Effector memory CD4-positive, alpha-beta T cell (primary cell): ENCODE measurements at places on chromosomes 1 and 21.

- no peaks in the 10 kb centered on the region for H3K4me1 ChIP-seq
- H3K36me3 ChIP-seq = no peaks in the 10 kb centered on the region
- no peaks in the 10 kb centered on the region for H3K27me3 ChIP-seq
- H3K27ac ChIP-seq = no peak overlapping the region
Measured at GRCh38 chr1:200794506-200795065, 55.9 kb downstream of the CAMSAP2 start.

GRCh38 chr1:209837671-209838070 is 9.9 kb downstream of the UTP25 start:
- DNase-seq = no peak
- no peak overlapping the region for H3K4me3 ChIP-seq
- H3K27ac ChIP-seq = no peak overlapping the region
- H3K4me1 ChIP-seq = no peaks in the 10 kb centered on the region
- H3K36me3 ChIP-seq = peaks cover 94% of the 10 kb centered on the region
- H3K27me3 ChIP-seq = no peaks in the 10 kb centered on the region

DNA sequence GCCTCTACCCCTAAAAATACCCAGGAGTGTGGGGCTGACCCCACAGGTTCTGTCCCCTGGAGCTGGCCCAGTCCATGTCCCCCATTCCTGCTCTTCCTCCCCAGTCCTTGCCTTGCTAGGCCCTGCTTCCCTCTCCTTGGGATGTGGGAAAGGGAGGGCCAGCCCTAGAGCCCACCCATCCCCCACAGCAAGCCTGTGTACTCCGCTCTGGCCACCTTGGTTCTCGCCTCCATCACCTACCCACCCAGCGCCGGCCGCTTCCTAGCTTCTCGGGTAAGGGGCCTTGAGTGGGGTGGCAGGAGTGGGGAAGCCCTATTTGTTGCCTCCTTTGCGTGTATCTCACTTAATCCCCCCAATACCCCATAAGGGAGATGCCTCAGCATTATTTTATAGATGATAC is 6.7 kb downstream of the CLCNKB start:
- no peak overlapping the region for H3K4me3 ChIP-seq
- H3K36me3 ChIP-seq = no peaks in the 10 kb centered on the region
- no peak overlapping the region for H3K27ac ChIP-seq
- peaks cover 8% of the 10 kb centered on the region for H3K4me1 ChIP-seq

GRCh38 chr21:45104560-45104959 is 30.2 kb downstream of the ADARB1 start:
- H3K27ac ChIP-seq = no peak overlapping the region
- peaks cover 20% of the 10 kb centered on the region for H3K4me1 ChIP-seq
- H3K36me3 ChIP-seq = no peaks in the 10 kb centered on the region

DNA sequence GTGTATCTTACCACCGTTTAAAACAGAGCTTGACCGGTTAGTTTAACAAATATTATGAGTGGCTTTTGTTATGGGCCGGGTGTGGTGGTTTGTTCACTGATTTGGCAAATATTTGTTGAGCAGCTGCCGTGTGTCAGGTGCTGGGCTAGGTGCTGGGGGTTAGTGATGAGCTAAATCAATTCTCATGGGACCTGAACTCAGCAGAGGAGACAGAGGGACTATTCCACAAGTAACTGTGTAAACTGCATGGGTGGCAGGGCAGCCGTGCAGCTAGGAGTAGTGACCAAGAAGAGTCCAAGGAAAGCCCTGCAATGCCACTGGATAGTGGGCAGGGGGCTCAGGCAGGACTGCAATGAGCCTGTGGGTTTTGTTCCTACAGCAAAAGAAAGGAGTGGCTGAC is 11.2 kb upstream of the C2CD2 start:
- no peaks in the 10 kb centered on the region for H3K4me1 ChIP-seq
- no peak overlapping the region for H3K27ac ChIP-seq
- DNase-seq = no peak
- no peaks in the 10 kb centered on the region for H3K36me3 ChIP-seq
- H3K27me3 ChIP-seq = no peaks in the 10 kb centered on the region

GRCh38 chr1:20479840-20480239 is 6.2 kb downstream of the CAMK2N1 start:
- no peak overlapping the region for H3K27ac ChIP-seq
- H3K36me3 ChIP-seq = no peaks in the 10 kb centered on the region
- H3K4me1 ChIP-seq = peaks cover 15% of the 10 kb centered on the region
- no peak overlapping the region for H3K4me3 ChIP-seq

DNA sequence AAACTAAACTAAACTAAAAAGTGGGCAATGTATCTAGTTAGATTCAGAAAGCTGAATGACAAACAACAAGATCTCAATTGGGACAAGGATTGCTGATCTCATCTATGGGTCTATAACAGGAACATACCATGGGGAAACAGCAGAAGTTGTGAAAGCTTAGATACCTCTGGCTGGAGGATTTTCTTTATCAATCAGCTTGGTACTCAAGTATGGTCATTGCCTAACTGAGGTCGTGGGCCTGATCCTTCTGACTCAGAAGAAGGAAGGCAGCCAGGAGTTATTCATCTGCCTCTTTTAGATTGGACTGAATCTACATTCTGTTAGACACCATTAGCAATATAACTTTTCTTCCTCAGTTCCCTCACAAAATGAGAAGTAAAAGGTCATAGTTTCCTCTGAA is 39.7 kb downstream of the DNTTIP2 start:
- H3K4me1 ChIP-seq = no peaks in the 10 kb centered on the region
- H3K27ac ChIP-seq = no peak overlapping the region
- DNase-seq = no peak
- H3K36me3 ChIP-seq = no peaks in the 10 kb centered on the region
- no peaks in the 10 kb centered on the region for H3K27me3 ChIP-seq

DNA sequence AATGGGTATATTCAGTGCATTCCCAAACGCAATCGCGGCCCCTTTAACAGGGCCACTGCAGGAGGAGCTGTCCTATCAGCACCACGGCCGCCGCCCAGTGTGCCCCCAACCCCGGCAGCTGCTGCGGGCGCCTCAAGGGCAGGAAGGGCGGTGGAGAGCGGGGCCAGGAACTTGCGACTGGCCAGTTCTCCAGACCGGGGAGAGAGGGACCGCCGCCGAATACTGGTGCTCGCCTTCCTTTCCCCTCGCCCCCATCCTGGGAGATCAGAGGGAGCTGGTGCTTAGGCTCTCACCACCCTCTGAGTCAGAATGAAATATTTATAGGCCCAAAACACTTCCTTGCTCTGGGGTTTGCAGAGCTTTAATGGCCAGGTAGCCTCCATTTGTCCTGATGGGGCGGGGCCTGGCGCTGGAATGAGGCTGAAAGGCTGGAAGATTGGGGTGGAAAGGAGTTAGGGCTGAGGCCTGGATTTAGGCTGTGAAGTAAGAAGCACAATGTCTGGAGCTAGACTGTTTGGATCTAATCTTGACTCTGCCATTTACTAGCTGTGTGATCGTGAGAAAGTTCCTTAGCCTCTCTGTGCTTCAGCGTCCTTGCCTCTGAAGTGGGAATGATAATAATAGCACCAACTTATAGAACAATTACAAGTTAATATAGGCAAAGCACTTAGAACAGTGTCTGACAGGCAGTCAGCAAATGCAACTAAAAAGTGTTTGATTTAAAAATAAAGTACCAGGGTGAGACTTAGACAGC is 75.5 kb downstream of the NAV1 start:
- no peaks in the 10 kb centered on the region for H3K4me1 ChIP-seq
- no peak overlapping the region for H3K4me3 ChIP-seq
- H3K36me3 ChIP-seq = no peaks in the 10 kb centered on the region
- no peaks in the 10 kb centered on the region for H3K27me3 ChIP-seq
- H3K27ac ChIP-seq = no peak overlapping the region

GRCh38 chr1:47781171-47781959 is 215.8 kb downstream of the TRABD2B start:
- H3K36me3 ChIP-seq = no peaks in the 10 kb centered on the region
- no peak for DNase-seq
- no peak overlapping the region for H3K4me3 ChIP-seq

DNA sequence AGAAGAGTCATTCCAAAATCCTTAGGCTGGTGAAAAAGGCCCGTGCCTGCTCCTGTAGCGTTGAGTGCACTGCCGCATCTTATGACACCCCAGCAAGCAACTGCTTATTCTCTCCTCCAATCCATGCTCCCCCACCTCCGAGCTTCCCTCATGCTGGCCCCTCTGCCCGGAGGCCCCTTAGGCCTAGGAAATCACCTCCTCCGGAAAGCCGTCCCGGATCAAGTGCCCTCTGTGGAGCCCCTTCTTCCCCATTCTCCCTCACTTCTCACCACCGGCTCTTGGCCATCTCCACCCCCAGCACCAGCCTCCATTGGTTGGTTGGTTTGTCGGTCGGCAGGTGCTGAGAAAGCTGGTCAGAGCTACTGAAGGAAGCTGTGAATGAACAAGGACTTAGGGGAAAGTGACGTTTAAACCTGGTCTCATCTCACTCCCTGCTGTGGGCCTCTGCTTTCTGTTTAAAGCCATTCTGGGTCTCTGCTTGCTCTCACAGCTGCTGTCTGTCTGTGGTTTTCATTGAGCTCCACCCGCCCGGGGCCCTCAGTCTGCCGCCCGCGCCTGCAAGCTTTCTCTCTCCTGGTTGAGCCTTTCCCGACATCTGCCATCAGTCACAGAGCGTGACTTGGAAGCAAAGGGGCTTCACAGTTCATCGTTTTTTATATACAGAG is 122.2 kb downstream of the KCNN3 start:
- no peak overlapping the region for H3K4me3 ChIP-seq
- H3K27ac ChIP-seq = peak overlapping the region; percentile 19
- H3K4me1 ChIP-seq = peaks cover 16% of the 10 kb centered on the region
- H3K27me3 ChIP-seq = no peaks in the 10 kb centered on the region
- H3K36me3 ChIP-seq = no peaks in the 10 kb centered on the region

- no peaks in the 10 kb centered on the region for H3K4me1 ChIP-seq
- H3K27ac ChIP-seq = no peak overlapping the region
- no peaks in the 10 kb centered on the region for H3K36me3 ChIP-seq
- no peak for DNase-seq
- no peak overlapping the region for H3K4me3 ChIP-seq
Measured at GRCh38 chr21:43369124-43369523, 57.8 kb downstream of the SIK1 start.

- H3K36me3 ChIP-seq = no peaks in the 10 kb centered on the region
- no peak overlapping the region for H3K27ac ChIP-seq
- H3K4me3 ChIP-seq = no peak overlapping the region
- DNase-seq = no peak
Measured at GRCh38 chr1:68228851-68229250, 3.5 kb downstream of the WLS start.
